Stimulated activated CD8-positive, alpha-beta memory T cell treated with anti-CD3 and anti-CD28 coated beads, Interleukin-7, amount 100 ng/mL, for 48 hours (primary cell): ENCODE measurements at places on chromosomes 6 and 20.

DNA sequence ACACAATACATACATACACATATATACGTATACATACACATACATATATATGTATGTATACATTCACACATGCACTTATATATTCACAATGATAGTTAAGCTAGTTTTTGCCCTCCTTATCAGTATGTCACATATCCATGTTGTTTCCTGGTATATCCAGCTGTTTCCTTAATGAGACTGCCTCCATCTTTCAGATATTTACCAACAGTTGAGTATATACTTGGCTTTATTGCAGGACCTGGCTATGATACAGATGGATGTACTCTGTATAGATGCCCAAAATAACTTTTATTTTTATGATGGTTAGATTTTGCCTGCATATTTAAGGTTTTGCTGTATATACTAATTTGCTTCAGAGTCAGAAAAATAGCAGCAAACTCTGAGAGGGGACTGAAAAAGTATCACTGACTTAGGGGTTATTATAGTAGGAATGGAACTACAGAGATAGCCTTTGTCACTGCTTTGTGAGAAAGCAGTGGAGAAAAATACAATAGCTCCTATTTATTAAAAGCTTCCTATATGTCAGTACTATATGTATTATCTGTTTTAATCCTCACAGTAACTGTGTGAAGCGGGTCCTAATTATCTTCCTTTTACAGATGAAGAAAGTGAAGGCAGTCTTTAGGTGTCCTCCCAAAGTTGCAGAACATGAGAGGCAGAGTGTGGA is 35.5 kb downstream of the CARMIL1 start:
- no peak for DNase-seq

DNA sequence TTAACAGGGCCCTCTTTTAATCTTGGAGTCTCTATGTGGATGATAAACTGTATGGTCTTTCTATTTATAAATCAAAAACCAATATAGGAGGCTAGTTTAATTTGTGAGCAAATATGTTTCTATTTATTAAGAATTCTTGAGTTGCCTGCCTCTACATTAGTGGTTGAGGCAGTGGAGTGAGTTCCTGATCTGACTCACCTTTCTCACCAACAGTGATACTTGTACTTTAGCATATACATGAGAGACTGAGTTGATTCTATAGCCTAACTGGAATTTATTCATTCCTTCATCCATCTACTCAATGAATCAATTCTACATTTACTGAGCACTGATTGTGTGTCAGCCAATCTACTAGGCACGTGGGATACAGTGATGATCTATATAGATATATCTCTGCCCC is 126.9 kb downstream of the TRMT11 start:
- DNase-seq, result no peak

DNA sequence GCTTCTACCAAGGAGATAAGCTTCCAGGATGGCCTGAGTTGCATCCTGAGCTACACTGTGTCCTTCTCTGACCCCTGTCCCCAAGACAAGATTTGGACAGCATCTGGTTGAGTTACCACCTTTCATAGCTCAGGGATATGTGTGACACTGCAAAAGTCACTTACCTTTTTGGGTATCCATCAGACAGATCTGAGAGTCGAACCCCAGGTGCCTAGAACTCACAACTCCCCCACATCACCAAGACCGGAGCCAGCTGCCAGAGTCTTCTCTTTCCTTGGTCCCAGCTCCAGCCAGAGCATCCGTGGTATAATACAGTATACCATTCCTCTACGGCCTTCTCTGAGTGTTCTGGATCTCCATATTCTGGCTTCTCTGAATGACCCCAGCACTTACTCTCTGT is 133.0 kb downstream of the CD83 start:
- no peak for DNase-seq

GRCh38 chr20:18719426-18719825 is 94.2 kb upstream of the SCP2D1 start:
- DNase-seq, result no peak

DNA sequence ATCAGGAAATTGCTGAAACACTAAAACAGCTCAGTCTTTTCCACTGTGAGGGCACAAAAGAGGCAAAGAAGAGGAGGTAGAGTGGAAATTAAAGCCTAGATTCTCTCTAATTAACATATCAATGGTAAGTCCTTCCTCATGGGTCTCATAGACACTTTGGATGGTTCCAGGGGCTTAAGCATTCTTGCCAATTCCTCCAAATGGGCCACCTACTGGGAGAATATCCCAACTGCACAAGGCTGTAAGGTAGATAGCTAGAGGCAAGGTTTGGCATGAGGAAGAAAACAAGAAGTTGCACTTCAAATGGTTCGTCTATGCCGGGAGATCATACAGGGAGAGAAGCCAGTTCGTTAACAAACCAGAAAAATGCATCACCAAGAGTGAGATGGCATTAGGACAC is 107.6 kb upstream of the KHDRBS2 start:
- DNase-seq, result no peak

DNA sequence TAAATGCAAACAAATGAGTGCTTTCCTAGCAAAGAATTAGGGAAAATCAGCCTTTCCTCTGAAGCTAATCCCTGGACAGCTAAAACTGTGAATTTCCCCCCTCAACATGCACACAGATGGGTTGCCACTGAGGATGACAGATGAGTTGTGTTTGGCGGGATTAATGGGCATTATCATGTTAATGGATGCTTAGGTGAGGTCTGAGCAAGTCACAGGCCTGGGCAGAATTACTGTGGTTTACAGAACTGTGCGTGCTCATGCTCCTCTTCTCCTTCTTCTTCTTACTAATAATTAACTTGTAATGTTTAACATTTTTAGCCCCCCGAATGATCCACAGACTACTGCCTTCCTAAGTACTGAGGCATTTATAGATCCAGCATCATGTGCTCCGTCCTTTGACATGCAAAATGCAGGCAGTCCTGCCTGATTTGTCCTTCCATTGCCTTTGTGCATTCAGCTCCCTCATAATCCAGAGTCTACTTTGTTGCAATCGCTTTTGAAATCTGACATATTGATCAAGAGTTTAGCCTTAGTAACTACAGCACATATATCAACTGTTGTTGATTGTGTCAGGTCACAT is 753.4 kb upstream of the MMS22L start:
- no peak for DNase-seq

DNA sequence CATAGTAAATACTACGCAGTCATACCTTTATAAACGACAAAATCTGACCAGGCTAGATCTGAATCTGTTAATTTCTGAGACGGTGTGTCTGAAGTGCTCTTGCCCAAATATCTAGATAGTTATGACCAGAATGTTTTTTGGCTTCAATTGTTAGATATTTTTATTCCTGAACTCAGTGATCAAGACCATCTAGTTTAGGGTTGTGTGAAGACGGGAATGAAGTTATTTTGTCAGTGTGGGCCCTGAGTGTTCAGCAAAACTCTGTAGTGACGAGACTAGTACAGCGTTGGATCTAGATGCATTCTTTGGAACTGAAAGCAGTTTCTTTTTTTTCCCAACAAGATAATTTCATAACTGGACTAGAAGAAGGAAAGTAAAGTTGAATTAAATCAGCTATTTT is 3.1 kb downstream of the STXBP5 start:
- no peak for DNase-seq

DNA sequence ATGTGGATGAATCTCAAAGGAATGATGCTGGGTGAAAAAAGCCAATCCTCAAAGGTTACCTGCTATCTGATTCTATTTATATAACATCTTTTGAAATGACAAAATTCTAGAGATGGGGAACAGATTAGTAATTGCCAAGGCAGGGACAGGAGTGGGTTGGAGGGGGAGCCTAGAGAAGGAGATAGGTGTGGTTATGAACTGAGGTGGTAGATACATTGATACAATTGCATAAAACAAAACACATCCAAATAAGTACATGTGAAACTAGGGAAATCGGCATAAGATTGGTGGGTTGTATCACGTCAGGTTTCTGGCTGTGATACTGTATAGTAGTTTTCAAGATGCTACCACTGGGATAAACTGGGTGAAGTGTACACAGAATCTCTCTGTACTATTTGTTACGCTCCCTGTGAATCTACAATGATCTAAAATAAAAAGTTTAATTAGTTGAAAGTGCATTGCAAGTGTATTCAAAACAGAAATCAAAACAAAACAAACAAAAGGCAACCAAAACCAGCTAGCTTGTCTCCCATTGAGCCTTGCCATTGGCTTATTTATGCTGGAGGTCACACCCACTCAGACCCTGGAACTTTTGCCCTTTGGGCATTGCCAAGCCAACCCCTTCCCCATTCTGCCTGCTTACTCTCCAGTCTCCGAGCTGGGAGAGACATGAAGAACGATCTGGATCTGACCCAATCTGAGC is 27.8 kb downstream of the PPP1R16B start:
- DNase-seq, result no peak

GRCh38 chr6:102981490-102982015 is 1588.0 kb downstream of the GRIK2 start:
- DNase-seq, result no peak

GRCh38 chr20:31739550-31739977 is 474 bp downstream of the TPX2 start:
- no peak for DNase-seq

DNA sequence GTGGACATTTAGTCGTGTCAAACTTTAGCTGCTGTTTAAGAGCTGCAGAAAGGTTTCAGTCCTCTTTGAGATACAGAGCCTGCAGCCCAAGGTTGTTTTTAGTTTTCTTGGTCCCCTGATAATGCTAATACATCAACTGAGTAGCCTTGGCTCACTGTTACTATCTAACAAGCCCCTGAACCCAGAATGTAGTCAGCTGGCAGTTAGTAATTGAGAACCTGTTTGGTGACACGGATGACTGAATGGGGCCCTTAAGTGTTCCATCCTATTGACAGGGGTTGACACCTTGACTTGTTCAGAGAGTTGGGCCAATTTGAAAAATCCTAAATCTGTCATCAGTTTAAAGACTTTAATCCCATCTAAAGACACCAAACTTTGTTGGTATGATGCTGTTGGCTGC is 2.8 kb downstream of the RTN4IP1 start:
- no peak for DNase-seq

DNA sequence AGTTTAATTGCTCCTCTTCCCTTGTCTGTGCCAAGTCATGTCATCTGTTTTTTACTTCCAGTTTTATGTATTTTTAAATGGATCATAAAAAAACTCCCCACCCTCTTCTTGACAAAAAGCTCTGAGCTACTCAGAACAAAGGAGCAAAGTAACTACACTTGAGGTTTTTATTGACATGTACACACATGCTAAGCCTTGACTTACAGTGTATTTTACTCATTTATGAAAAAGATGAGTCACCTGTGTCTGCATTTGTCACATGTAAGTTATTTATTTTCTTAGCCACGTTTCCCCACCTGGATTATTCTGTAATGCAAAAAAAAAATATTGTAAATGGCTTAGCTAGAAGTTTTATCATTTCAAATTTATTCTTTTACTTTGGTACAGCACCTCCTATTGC is 628.8 kb upstream of the SLC35B3 start:
- DNase-seq, result no peak

- no peak for DNase-seq
These were observed 18.3 kb downstream of the FOXC1 start for GRCh38 chr6:1627827-1628560.

- no peak for DNase-seq
These were observed 279.9 kb downstream of the SLC35F1 start for GRCh38 chr6:118186672-118187567.

- DNase-seq, result no peak
These were observed 377.4 kb downstream of the PHF3 start for GRCh38 chr6:64013011-64013410.

- no peak for DNase-seq
These were observed 46.7 kb downstream of the SRC start for GRCh38 chr20:37392441-37393195.

- DNase-seq, result peak; percentile 62
These were observed 868 bp downstream of the SAMD10 start for GRCh38 chr20:63978319-63979228.

GRCh38 chr6:134995536-134995935 is 45.6 kb upstream of the ALDH8A1 start:
- DNase-seq, result no peak

GRCh38 chr20:22974354-22974753 is 60.8 kb upstream of the SSTR4 start:
- no peak for DNase-seq

DNA sequence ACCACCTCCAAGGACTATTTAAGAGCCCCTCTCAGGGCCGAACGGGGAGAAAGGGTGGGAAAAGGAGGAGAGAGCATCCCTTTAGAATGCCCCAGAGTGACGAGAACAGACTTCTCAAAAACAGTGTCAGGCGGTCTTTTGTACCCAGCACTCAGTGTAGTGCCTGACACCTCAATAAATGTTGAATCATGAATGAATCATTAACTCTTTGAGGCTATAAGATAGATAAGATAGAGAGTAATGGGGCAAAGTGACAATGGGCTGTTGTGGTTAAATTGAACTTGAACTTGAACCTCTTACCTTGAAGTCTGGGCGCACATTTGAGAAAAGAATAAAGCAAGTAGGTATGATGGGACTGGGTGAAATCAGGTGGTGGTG is 7.4 kb downstream of the TCF21 start:
- DNase-seq, result no peak

- DNase-seq, result no peak
These were observed 26.9 kb downstream of the MUC22 start for GRCh38 chr6:31037169-31037568.
